ENCODE measurements at places on chromosomes 5 and 9.

DNA sequence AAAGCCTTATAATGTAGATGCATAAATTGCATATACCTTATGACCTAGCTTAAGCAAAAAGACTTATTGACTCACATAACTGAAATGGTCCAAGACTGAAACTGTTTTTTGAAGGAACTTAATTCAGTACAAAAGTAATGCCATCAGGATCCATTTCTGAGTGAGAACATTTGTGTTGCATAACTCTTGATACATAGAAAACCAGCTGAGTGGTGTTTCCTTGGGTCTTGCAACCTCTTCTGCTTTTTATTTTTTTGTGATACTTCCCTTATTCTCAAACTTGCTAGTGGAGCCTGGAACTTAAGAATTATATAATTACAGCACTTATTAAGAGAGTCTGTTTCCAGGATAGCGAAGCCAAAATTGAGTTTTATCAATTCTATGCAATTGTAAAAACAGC is 272.0 kb downstream of the MAN2A1 start:
- DNase-seq, result no peak

- no peak for DNase-seq
Observed at GRCh38 chr5:2761921-2762488, 10.5 kb upstream of the IRX2 start.

DNA sequence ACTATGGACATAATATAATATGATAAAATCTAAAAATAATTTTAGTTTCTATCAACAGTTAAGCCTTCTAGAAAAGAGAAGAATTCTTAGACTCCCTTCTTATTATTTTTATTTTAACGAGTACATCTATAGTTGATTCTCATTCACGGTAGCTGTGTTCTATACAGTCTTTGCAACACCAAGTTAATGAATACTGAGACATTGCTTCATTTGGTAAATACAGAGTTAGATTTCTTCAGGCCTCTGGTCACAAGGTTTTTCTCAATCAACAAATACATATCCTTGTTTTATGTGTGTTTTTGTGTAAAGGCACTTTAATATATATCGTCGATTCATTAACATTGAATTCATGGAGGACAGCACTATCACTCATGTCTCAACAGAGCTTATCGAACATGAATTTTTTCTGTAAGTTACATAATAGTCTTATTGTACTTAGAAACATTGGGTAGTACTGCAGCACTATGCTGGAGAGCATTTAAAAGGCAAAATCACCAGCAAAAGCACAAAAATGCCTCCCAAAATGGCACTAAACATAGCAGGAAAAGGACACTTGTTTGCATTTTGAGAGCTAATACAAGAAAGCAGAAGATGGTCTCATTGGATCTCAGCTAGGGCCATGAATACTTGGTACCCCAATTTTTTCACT is 239.0 kb downstream of the FGF10 start:
- no peak for DNase-seq

GRCh38 chr5:113689647-113690046 is 176.2 kb downstream of the YTHDC2 start:
- DNase-seq, result no peak

DNA sequence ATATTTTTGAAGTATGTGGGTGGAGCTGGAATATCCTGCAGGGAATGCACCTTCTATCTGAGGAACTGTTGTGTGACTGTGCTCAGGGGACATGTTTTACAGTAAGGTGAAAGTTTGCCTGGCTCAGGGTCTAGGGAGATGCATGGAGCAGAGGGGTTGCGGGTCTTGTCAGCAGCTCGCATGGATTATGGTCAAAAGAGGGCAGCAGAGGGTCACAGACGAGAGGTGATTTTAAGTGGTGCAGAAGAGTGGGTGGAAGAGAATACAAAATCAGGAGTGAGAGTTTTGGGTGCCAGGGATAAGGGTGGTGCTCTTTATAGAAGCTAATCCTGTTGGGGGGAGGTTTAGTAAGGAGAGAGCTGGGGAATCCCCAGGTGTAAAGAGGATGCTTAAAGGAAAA is 53.5 kb upstream of the GRIN3A start:
- peak; percentile 0 for DNase-seq

- DNase-seq, result no peak
Observed at GRCh38 chr5:17267106-17267505, 49.7 kb downstream of the BASP1 start.

DNA sequence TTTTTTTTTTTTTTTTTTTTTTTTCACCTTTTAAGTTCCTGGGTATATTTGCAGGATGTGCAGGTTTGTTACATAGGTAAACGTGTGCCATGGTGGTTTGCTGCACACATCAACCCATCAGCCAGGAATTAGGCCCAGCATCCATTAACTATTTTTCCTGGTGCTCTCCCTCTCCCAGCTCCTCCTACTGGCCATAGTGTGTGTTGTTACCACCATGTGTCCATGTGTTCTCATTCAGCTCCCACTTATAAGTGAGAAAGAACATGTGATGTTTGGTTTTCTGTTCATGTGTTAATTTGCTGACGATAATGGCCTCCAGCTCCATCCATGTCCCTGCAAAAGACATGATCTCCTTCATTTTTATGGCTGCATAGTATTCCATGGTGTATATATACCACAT is 350.5 kb downstream of the MAN2A1 start:
- no peak for DNase-seq

- DNase-seq, result no peak
Observed at GRCh38 chr5:178392931-178393394, 160.4 kb upstream of the PHYKPL start.

- no peak for DNase-seq
Observed at GRCh38 chr9:112894699-112895098, 4.0 kb upstream of the SLC46A2 start.

- no peak for DNase-seq
Observed at GRCh38 chr5:353612-354580, 32.4 kb downstream of the AHRR start.

Measured in fibroblast of villous mesenchyme (primary cell).